ENCODE measurements at places on chromosomes 3 and 15. TPM values are rescaled to one million over a fixed set of nuclear protein-coding genes. Genes with fewer than 3 reads are reported as not detected.

The SPINK8 gene
- not detected for total RNA-seq

The HMCES gene
- 42.8 TPM for total RNA-seq

The WNT5A gene
- 14.5 TPM for total RNA-seq

The SLC24A5 gene
- not detected for total RNA-seq

The KAT2B gene
- 10.4 TPM for total RNA-seq

The MB21D2 gene
- 4.4 TPM for total RNA-seq

The ALDH1A2 gene
- 1.3 TPM for total RNA-seq

The WDR93 gene
- 0.47 TPM for total RNA-seq

The TMEM212 gene
- total RNA-seq: not detected

The ROBO2 gene
- total RNA-seq: not detected

The CCR8 gene
- not detected for total RNA-seq

The HAPLN3 gene
- 5.0 TPM for total RNA-seq

The AMIGO3 gene
- total RNA-seq: 0.79 TPM

The HRH1 gene
- total RNA-seq: 14.8 TPM

The MKRN3 gene
- not detected for total RNA-seq

The NR2E3 gene
- 0.56 TPM for total RNA-seq

The PCSK6 gene
- total RNA-seq: 29.8 TPM

The PLA2G4B gene
- 3.8 TPM for total RNA-seq

The SI gene
- not detected for total RNA-seq

The ALS2CL gene
- total RNA-seq: 93.6 TPM

The PATL2 gene
- total RNA-seq: 0.71 TPM

The SERPINI2 gene
- not detected for total RNA-seq

The NDN gene
- total RNA-seq: not detected
